ENCODE measurements at places on chromosomes 16 and 17. TPM values are rescaled to one million over a fixed set of nuclear protein-coding genes. Genes with fewer than 3 reads are reported as not detected.

CD300LB gene
- not detected for total RNA-seq

TEFM gene
- total RNA-seq: 9.2 TPM

ST6GALNAC1 gene
- total RNA-seq: not detected

NPIPB9 gene
- total RNA-seq: not detected

C17orf78 gene
- not detected for total RNA-seq

CTF1 gene
- total RNA-seq: 4.7 TPM

DPEP1 gene
- 0.34 TPM for total RNA-seq

KCNH4 gene
- not detected for total RNA-seq

HBA1 gene
- total RNA-seq: not detected

HES7 gene
- total RNA-seq: 0.89 TPM

MPV17L gene
- 0.59 TPM for total RNA-seq

ZG16 gene
- total RNA-seq: not detected

AANAT gene
- not detected for total RNA-seq

ABCA9 gene
- total RNA-seq: not detected

AOC3 gene
- total RNA-seq: 0.15 TPM

KIF18B gene
- 25.2 TPM for total RNA-seq

ZNF423 gene
- total RNA-seq: 0.34 TPM

CLUH gene
- 41.5 TPM for total RNA-seq

GP1BA gene
- not detected for total RNA-seq

SLFN14 gene
- total RNA-seq: not detected

AKAP1 gene
- 20.5 TPM for total RNA-seq

HCRT gene
- not detected for total RNA-seq

KRT27 gene
- not detected for total RNA-seq

RARA gene
- total RNA-seq: 18.5 TPM

LHX1 gene
- not detected for total RNA-seq

SCNN1G gene
- not detected for total RNA-seq

TAT gene
- total RNA-seq: not detected

KSR1 gene
- total RNA-seq: 6.2 TPM

SLC46A1 gene
- 2.4 TPM for total RNA-seq

KRT31 gene
- total RNA-seq: not detected

EVI2B gene
- 0.50 TPM for total RNA-seq

APOBR gene
- not detected for total RNA-seq

KRTAP9-4 gene
- total RNA-seq: not detected

SEZ6L2 gene
- total RNA-seq: 3.4 TPM

PFN1 gene
- 2,381 TPM for total RNA-seq

C1QTNF8 gene
- total RNA-seq: not detected

SGCA gene
- total RNA-seq: 0.15 TPM

ABCC11 gene
- under 0.01 TPM for total RNA-seq

YPEL2 gene
- 1.3 TPM for total RNA-seq

TEKT1 gene
- not detected for total RNA-seq

KRTAP4-6 gene
- not detected for total RNA-seq

TOM1L2 gene
- total RNA-seq: 34.2 TPM

CASKIN1 gene
- total RNA-seq: not detected

CDRT15L2 gene
- total RNA-seq: not detected

SYNRG gene
- total RNA-seq: 10.3 TPM

XAF1 gene
- total RNA-seq: 1.5 TPM

KCNJ18 gene
- total RNA-seq: not detected

INO80E gene
- 119 TPM for total RNA-seq

KRTAP1-1 gene
- not detected for total RNA-seq

SLC38A8 gene
- total RNA-seq: not detected

TNFRSF17 gene
- not detected for total RNA-seq

CD300E gene
- not detected for total RNA-seq

TOB1 gene
- total RNA-seq: 5.2 TPM

SRCIN1 gene
- not detected for total RNA-seq
